Activated CD4-positive, alpha-beta T cell treated with anti-CD3 and anti-CD28 coated beads for 36 hours (primary cell): ENCODE measurements at places on chromosomes 2 and 18. TPM values are rescaled to one million over a fixed set of nuclear protein-coding genes. Genes with fewer than 3 reads are reported as not detected.

Gene REG3G
- not detected for total RNA-seq

Gene IL36RN
- total RNA-seq: not detected

Gene CAPN14
- 0.64 TPM for total RNA-seq

Gene CHST9
- total RNA-seq: not detected

Gene CYP26B1
- not detected for total RNA-seq

Gene DOCK10
- total RNA-seq: 177 TPM

Gene ANKZF1
- 140 TPM for total RNA-seq

Gene PDCL3
- total RNA-seq: 41.9 TPM
